ENCODE measurements at places on chromosomes 5 and 9. TPM values are rescaled to one million over a fixed set of nuclear protein-coding genes. Genes with fewer than 3 reads are reported as not detected.

GRCh38 chr9:111663301-111663823, 2.0 kb downstream of the GNG10 start:
- DNase-seq = no peak

- DNase-seq = no peak
These were observed 8.4 kb downstream of the NSG2 start for GRCh38 chr5:174053905-174054304.

GRCh38 chr5:2094616-2094995, 211.9 kb upstream of the IRX4 start:
- DNase-seq = no peak

DNA sequence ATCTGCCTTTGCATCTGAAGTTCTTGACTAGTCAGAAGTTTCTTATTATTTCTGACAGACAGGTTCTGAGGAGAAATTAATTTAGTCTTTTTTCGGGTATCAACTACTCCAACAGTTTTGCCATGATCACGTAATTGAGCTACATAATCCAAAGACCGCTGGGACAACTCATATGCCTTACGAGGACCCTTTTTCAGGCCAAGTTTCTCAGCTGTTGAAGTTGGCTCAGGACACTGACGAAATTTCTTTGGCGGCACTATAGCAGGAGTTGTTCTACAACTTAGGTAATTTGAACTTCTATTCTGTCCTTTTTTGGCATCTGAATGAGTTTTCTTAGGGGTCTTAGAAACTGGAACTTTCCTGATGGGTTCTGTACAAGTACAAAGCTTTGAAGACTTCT, 27.2 kb downstream of the SETX start:
- DNase-seq = no peak

- no peak for DNase-seq
These were observed 57.2 kb downstream of the WDR70 start for GRCh38 chr5:37436146-37436934.

- DNase-seq = peak; percentile 86
These were observed 3.6 kb downstream of the ERGIC1 start for GRCh38 chr5:172837640-172838039.

- DNase-seq = no peak
These were observed 53.5 kb upstream of the CDKN2AIPNL start for GRCh38 chr5:134464988-134465815.

Gene SPATA31E1
- polyA plus RNA-seq = not detected

Gene GPR150
- not detected for polyA plus RNA-seq

Gene PCDHB8
- polyA plus RNA-seq = 2.9 TPM

Gene BHMT
- 0.95 TPM for polyA plus RNA-seq

Gene DND1
- not detected for polyA plus RNA-seq
